ENCODE measurements at places on chromosomes 1 and 21.

GRCh38 chr1:224743608-224744164, 127.6 kb downstream of the CNIH3 start:
- DNase-seq, result no peak

DNA sequence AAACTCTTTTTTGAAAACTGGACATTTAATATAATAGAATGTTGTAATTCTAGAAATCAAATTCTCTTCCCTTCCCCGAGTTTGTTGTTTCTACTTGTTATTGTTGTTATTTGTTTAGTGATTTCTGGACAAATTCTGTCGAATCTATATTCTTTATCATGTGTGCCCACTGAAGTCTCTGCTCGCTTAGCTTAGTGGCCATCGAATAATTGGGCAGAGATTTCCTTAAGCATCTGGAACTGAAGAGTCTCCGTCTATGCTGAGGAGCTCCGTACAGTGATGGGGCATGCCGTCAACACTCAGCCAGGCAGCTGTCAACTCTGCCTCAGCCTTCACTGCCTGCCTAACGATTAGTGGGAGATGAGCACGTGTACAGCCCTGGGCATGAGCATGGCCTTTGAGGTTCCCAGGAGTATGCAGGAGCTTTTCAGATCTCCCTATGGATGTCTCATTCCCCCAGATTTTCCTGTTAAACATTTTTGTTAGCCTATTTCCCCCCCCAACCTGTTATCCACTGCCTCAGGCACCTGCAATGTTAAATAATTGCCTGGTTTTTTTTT, 66.8 kb downstream of the SLX9 start:
- DNase-seq, result no peak

- no peak for DNase-seq
These were observed 364.3 kb upstream of the PTBP2 start for GRCh38 chr1:96357141-96357765.

DNA sequence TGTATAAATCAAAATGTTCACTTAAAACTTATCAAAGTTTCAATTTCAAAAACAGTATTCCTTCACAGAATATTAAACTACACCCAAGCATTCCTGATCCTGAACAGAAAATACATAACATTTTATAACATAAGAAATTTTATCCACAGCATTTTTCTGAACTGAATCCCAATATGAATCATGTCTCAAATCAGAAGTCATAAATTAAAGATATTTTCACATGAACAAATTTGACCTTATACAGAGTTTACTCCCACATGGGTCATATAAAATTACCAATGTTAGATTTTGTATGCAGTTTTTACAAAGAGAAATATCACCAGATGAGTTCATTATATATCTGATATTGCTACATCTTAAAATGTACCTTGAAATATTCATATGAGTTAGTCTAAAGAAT, 48.6 kb upstream of the ASPM start:
- no peak for DNase-seq

- DNase-seq, result no peak
These were observed 3.8 kb downstream of the LMX1A start for GRCh38 chr1:165352442-165353293.

DNA sequence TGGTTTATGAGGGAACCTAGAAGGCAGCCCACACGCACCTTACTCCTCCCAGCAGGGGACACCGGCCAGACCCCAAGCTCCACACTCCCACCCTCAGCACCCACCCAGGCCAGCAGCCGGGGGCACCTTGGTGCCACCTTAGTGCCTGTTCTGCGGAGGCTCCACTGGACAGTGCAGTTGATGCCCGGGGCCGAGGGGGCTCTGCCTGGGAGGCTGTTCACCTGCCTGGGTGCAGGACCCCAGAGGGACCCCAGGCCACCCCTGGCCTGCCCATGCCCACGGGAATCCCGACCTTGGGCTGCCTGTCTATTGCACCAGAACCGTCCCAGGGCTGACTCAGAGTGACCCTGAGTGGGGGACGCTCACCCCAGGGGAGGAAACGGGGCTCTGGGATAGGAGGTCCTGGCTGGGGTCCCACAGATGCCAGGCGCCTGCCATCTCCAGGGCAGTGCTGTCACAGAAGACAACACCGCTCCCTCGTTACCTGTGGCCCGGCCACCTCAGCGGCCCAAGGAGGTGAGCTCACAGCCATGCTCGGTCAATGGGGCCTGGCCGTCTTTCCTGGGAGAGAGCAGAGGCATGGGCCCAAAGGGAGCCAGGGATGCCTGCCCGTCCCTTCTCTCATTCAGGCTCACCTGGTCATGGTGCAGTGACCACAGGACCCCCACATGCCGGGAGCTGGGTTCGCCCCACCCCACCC, 696 bp downstream of the SCNN1D start:
- no peak for DNase-seq

DNA sequence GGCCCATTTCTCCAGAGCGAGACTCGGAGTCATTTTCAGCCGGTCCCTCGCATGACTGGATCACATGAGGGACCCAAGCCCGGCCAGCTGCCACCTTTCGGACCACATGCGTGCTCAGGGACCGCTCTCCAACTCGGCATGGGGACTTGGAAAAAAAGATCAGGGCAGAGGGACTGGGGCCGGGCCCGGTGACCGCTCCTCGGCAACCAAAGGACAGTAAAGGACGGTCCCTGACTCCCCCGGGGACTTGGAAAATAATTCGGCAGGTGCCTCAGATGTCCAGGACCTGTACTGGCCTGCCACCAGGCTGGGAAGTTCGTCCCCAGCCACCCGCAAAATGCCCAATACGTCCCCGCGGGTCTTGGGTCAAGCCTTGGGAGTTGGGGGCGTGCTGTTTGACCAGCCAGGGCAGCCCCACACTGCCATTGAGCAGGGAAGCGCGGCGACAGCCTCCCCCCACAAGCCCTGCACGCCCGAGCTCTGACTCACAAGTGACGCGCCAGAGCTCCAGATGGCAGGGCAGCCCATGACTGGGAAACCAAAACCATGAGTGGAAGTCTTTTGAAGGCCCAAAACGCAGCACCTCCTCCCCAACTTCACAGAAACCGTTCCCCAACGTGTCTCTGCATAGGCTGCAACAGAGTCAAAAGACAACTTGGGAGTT, 134.5 kb downstream of the LIPI start:
- DNase-seq, result no peak

DNA sequence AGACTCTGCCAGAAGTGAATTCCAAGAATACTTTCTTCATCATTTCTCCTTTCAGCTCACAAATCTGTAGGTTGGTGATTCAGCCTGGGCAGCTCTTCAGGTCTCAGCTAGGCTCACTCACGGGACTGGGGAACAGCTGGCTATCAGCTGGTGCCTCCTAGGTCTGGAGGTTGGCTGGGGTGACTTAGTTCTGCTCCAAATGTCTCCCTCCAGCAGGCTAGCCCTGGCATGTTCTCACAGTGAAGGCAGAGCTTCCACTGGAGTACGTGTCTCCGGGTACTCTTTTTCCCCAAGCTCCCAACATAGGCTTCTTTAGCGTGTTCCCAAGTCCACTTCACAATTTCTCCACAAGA, 12.5 kb upstream of the VAMP4 start:
- DNase-seq, result peak; percentile 82

GRCh38 chr1:10961300-10961833, 51.1 kb upstream of the TARDBP start:
- no peak for DNase-seq

DNA sequence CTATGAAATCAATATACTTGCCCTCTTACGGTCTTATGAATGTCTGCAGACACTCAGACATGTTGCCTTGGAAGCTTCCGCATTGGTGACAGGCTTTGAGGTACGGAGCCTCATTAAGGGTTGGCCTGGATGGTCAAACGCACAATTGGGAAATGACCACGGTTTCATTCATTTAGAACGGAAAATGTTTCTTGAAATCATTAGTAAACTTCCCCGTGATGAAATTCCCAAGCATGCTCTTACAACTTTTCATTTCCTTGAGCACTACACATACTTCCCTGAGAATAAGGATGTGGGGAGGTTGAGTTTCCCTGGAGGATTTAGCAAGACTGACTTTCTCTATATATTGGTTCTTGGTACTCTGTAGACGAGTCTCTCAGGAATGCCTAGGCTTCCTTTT, 146.3 kb downstream of the HLX start:
- DNase-seq, result no peak

- DNase-seq, result no peak
These were observed 4.6 kb downstream of the ATP13A2 start for GRCh38 chr1:17007121-17007520.

DNA sequence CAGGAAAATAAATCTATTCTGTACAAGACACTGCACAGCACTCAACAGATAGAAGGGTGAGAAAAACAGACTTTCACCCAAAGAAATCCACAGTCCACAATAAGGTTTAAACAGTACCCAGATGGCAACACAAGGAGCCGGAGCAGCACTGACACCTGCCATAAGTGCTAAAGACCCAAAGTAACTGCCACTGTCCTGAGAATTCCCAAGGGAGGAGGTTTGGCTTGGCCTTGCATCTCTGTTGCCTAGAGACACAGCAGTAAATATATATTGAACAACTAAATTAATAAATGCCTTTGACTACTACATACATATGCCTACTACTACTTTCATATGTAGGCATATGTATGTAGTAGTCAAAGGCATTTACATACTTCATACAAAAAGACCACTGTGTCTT, 68.0 kb downstream of the VAV3 start:
- no peak for DNase-seq

- no peak for DNase-seq
These were observed 52.0 kb downstream of the ZNHIT6 start for GRCh38 chr1:85656256-85656655.
